ENCODE measurements at places on chromosomes 12 and 14.

DNA sequence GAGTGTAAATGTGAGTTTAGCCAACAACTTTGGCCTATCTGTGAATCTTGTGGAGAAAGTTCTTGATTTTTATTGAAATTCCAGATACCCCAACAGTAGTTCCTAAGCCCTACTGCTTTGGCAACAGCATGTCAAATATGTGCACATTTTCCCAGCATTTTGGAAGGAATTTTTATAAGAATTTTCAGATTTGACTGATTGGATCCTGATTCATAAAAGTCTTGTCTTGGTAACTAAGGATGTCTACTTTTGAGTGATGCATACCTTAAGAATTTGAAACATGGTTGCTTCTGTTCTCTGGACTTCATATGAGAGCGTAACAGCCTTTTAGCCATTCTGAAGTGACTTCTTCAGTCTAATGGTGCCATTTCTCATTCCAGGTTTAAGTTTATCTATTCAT lies 106.7 kb downstream of the ANO4 start:
- DNase-seq, result no peak

DNA sequence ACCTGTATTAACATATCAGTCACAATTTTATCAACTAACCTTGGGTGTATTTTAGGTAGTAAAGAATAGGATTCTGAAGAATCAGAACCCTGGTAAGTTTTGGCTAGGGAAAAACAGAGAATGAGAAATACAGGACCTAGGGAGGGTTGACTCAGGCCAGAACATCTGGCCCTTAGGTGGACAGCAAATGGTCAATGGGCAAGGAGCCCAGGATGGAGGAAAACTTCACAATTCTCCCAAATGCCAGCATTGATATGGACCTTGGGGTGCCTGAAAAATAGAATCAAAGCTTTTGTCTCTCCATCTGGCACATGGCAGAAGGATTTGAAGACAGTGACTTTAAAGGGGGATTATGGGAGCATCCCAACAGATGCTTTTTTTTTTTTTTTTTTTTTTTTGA lies 32.7 kb upstream of the PRPF39 start:
- no peak for DNase-seq

- DNase-seq, result no peak
Observed at GRCh38 chr12:42360747-42361403, 34.9 kb downstream of the PPHLN1 start.

GRCh38 chr14:83126076-83126475 lies 1592.4 kb upstream of the SEL1L start:
- no peak for DNase-seq

DNA sequence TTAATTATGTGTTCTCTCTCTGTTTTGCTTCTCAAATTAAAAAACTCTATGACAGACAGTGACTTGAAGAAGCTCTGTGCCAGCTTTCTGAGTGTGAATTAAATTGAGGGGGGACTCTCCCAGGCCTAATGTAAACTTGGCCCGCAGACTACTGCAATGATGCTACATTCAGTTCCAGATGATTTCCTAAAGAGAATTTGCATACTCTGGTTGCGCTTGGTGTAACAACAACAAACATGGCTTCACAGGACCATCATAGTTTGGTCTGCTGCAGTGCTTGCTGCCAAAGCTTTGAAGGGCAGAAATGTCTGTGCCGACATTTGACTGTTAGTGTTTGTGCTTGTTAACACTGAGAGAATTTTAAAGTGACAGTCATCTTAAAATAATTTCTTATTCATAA lies 25.0 kb downstream of the CFAP54 start:
- DNase-seq, result no peak

- no peak for DNase-seq
Observed at GRCh38 chr12:100494538-100494937, 20.9 kb downstream of the NR1H4 start.

DNA sequence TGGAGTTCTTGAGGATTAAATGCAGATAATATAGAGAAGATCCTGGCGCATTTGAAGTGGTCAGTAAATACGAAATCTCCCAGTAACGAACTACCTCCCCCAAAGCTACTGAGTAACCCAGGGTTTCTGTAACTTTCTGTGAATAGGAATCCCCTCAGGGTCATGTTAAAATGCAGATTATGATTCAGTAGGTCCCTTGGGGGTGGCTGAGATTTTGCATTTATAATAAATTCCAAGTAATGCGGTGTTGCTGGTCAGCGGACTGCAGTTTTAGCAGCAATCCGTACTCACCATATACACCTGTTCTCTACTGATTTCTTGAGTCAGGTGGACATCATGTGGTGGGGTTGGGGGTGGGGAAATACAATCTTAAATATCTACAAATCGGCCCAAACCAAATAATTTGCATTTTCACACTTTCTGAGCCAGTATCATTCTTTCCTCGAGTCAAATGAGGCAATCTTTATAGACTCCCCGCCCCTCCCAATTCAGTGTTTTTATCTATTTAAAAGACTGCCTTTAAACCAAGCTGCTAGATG lies 868 bp downstream of the SPATA7 start:
- no peak for DNase-seq

DNA sequence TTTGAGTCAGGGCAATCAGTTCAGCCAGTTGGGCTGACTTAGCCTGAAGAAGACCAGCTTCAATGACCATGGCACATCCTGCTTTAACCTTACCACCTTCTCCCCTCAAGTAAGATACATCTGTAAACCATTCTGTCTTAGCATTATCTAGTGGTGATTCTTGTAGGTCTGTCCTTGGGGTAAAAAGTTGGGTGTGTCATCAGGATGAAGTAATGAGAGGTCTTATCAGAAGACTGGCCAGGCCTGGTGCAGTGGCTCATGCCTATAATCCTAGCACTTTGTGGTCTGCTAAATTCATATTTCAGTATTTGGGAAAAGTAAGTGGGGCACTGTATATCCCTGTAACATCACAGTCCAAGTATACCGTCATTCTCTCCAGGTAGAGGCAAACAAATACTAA lies 19.1 kb downstream of the SINHCAF start:
- no peak for DNase-seq

DNA sequence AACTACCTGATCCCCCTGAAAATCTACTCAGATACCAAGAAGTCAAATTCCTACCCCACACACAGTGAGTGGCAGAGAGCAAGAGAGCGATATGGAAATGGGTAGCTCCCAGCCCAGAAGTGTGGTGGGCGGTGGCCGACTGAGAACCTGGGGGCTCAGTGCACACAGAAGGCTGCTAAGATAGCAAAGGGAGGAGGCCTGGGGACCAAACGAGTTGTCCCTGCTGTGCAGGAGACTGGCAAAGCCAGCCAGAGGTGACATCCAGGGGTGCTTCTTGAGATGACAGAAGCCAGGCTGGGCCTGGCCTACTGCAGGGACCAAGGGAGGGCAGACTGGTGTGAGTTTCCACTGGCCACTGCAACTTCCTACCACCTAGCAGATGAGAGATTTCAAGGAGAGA lies 52.9 kb downstream of the VWF start:
- DNase-seq, result no peak

- no peak for DNase-seq
Observed at GRCh38 chr12:117836999-117837736, 131.6 kb downstream of the KSR2 start.

GRCh38 chr14:22386924-22387775 lies 201.9 kb downstream of the DAD1 start:
- peak; percentile 19 for DNase-seq

DNA sequence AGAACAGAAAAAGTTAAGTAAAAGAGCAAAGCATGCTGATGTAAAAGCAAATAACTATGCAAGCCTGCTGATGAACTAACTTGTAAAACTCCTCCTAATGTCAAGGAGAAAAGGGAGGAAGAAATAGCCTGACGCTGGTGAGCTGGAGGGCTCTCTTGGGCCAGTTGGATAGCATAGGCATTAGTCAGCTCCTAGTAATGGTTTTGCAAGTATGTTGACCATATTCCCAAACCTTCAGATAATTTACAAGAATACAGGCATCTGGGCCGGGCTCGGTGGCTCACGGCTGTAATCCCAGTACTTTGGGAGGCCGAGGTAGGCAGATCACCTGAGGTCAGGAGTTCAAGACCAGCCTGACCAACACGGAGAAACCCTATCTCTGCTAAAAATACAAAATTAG lies 871.4 kb downstream of the C12orf50 start:
- no peak for DNase-seq

DNA sequence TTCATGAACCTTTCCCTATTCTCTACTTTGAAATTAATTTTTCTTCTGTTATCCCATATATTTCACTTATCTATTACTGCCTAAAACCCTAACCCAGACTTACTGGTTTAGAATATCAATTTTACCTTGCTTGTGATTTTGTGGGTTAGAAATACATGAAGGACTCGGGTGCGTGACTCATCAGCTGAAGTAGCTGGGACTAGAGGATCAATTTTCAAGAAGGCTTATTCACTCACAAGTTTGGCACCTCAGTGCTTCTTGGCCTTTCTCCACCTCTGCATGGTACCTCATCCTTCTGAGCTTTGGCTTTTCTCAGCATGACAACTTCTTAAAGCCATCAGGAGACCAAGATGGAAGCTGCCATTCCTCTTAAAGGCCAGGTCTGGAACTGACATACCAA lies 57.8 kb downstream of the TMEM117 start:
- DNase-seq, result no peak

DNA sequence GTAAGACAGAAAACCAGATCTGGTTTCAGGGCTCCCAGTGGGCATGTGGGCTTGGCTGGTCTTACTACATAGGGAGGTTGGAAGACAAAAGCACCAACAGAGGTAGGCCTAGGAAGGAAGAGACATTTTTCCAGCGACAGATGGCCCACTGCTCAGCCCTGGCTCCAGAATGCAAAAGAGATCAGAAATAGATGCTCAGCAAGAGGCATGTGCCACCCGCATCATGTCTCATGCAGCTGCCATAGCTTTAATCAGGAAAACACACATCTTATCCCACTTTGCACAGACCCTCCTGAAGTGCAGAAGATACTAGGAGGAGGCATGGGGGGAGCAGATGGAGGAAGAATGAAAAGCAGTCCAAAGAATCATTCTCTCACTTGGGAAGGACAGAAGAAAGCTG lies 25.3 kb downstream of the VASH1 start:
- DNase-seq, result no peak

- DNase-seq, result no peak
Observed at GRCh38 chr14:103879570-103880347, 32.4 kb upstream of the PPP1R13B start.

GRCh38 chr14:104669697-104670096 lies 19.7 kb upstream of the INF2 start:
- no peak for DNase-seq

DNA sequence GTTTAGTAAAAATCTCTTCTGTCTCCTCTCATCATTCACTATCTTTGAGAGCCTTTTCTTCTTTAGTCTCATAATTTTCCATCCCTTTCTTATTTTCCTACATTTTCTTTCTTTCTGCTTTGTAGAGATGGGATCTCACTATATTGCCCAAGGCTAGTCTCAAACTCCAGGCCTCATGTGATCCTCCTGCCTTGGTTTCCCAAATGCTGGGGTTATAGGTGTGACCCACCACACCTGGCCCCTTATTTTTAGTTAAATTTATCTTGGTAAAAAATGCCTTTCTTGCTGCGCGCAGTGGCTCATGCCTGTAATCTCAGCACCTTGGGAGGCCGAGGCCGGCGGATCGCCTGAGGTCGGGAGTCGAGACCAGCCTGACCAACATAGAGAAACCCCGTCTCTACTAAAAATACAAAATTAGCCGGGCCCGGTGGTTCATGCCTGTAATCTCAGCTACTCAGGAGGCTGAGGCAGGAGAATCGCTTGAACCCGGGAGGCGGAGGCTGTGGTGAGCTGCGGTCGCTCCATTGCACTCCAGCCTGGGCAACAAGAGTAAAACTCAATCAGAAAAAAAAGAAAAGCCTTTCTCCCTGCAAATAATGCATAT lies 996 bp downstream of the SLC2A3 start:
- DNase-seq, result no peak

DNA sequence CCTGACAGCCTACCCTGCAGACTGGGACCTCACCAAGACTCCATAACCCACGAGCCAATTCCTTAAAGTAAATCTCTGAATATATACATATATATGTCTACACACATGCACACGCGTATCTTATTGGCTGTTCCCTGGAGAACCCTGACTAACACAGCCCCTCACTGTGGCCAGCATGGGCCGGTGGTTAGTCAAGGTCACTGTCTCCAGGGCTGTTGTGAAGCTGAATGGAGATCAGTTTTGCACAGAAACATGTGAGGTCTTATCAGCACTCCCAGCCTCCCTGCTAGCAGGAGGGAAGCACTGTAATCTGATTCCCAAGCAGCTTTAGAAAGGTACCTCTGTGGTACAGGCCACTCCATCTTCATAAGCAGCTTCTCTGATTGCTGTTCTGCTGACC lies 46.6 kb upstream of the PLEKHG6 start:
- DNase-seq, result no peak

DNA sequence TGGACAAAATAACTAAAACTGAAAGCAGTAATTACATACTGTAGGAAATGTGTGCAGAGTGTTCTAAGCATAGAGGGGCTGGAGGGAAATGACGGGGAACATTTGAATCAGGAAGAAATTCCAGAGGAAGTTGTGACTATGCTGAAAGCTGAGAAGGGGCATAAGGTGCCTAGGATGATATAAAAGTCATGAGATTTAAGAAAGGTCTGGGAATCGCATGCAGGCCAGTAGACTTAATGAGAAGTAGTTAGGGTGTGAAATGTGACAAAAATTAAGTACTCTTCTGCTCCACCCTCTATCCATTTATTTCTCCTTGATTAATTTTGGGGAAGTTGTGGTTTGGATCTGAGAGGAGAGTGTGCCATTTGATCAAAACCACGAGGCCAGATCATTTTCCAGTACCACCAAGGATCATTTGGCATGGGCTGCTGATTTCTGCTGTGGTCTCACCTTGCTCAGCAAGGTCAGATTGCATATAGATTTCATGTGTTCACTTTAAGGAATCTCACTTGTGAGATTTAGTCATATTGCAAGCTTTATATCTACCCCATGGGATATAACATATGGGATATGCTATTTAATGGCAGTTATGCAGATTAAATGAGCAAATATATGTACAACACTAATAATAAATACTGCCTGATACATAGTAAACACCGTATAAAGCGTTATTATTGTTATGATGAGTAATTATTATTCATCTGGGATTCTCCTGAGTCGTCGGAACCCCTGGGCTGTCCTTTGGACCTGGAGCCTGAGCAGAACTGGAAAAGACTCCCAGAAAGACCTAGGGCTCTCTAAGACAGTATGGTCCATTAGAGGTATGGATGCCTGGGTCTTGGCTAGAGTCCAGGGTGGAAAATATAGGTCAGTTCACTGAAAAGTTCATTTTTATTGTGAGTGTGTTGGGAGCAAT lies 72.3 kb downstream of the SRGAP1 start:
- no peak for DNase-seq

GRCh38 chr12:45357539-45358417 lies 141.9 kb downstream of the ANO6 start:
- DNase-seq, result no peak

GRCh38 chr12:72832024-72832423 lies 559.9 kb downstream of the TRHDE start:
- no peak for DNase-seq

GRCh38 chr14:61474015-61474414 lies 152.6 kb downstream of the PRKCH start:
- DNase-seq, result peak; percentile 28

DNA sequence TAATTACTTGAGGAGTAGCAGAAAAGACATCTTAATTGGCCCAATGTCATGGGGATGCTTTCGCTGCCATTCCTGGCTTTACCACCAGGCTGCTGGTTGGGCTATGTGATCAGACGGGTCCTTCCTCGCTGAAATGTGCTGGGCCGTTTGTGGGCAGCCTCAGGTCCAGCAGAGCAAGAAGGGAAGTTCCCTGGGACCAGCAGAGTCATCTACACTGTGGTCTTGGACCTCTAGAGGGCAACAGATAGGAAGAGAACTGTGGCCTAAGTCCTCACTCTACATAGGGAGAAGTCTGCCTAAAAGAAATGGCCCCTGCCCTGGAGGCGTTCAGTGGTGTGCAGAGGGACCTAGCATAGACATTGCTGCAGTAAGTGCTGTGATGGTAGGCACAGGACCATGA lies 10.9 kb downstream of the EVL start:
- DNase-seq, result peak; percentile 44

Data from bone marrow (tissue), 2 donors.